ENCODE measurements at places on chromosomes 6 and 20.

GRCh38 chr20:9978397-9979004 lies 56.3 kb upstream of the ANKEF1 start:
- peak; percentile 82 for DNase-seq

GRCh38 chr20:51595744-51596143 lies 53.2 kb upstream of the NFATC2 start:
- DNase-seq, result no peak

DNA sequence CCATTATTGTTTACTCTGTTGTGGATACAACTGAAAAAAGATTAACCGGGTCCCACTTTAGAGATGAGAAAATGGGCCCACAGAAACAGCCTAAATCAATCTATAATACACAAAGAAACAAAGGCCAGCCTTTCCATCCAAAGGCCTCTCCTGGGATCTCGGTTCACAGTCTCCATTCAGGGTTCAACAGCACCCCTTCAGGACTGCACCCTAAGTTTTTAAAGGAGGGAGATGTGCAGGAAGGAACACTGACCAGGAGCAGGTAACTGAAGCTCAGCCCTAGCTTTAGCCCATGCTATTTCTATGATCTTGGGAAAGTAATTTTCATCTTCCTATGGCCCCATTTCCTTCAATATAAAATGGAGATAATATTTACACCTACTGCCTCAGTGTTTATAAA lies 147.7 kb downstream of the BTBD9 start:
- no peak for DNase-seq

GRCh38 chr20:20085071-20085470 lies 32.7 kb downstream of the CFAP61 start:
- no peak for DNase-seq

DNA sequence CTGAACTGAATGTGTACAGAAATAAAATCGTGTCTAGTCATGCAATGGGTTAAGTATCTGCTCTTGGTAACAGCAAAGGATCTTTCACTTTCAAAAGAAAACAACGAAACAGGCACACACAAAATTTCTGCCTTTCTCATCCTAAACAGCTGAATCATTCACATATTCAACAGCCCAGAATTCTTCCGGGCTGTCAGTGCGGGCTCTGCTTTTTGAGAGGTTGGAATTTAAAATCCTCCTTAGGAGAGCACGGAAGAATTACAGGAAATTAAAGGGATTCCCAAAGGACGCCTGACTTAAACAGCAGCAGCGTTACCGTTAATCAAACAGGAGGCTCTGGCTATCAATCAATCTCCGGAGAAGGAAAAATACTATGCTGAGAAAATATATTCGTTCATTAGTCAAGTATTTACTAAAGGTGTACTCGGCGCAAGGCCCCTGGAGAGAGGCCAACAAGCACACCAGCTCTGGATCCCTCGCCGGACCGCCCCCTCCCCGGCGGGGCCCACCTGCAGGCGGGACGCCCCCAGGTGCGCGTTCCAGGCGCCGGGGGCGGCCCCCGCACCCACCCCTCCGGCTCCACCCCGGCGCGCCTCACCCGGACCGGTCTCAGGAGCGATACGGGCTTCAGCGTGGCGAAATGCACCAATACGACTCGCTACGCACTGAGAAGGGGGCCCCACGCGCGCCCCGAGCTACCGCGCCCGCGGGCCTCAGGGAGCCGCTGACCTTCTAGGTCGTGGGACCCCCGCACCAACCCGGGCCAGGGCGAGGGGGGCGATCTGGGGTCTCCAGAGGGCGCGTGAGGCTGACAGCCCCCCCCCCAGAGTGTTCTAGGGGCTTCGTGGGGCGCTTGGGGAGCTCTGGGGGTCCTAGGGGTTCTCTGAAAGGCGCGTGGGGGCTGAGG lies 1.0 kb downstream of the NAPB start:
- DNase-seq, result peak; percentile 47

DNA sequence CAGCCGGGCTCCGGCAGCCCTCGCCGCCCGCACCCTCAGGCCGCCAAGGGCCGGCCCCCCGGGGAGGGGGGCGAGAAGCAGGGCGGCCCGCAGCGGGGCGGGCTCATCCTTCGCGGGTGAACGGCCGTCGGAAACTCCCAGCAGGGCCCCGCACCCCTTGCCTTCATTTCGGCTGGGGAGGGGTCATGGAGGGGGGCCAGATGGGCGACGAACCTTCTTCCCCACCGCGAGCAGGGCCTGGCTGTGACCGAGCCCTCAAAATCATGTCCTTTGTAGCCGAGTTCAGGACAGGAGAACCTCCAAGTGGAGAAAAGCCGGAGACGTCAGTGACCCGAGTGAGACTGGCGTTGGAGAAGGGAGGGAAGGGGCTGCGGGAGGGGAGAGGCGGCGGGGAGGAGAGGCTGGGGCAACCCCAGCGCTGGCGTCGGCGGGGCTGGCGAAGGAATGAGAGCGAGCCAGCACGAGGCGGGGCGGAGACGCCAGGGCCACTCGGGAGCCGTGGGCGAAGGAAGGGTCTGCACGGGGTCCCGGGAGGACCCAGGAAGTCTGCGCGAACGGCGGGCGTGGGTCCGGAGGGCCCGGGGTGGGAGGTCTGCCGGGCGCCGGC lies 571 bp upstream of the FOXC1 start:
- no peak for DNase-seq

DNA sequence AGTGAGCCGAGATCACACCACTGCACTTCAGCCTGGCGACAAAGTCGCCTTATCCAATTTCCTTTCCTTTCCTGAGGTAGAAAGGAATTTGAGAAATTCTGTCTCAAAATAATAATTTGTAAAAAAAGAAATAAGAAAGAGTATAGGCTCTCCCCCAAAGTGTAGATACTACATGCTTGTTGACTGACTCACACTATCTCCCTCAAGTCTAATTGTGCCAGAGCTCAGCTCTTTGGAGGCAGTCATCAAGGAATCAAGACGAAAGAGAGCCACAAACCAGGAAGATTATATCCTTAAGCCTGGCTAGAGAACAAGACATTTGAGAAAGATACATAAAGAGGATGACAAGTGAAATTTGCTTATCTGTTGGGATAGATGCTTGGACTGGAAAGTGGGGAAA lies 3.7 kb upstream of the FKBPL start:
- DNase-seq, result peak; percentile 25

DNA sequence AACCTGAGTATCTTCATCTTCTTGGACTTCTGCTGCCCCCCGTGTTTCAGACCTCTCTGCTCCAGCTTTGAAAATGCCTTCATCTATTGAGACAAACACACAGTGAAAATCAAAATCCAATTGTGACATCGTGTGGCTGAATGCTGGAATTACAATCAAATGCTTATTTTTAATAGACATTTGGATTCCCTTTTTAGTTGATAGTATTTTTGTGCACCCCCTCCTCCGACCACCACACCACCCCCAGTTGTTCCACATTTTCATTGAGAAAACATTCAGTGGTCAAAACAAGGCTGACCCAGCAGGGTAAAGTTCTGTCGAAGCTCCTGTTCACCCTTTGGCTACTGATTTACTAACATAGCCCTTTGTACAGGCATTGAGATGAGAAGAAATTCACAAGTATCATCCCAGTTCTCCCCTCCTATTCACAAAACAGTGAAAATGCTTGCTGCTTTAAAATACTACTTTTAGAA lies 79.0 kb downstream of the NRSN1 start:
- DNase-seq, result peak; percentile 41

DNA sequence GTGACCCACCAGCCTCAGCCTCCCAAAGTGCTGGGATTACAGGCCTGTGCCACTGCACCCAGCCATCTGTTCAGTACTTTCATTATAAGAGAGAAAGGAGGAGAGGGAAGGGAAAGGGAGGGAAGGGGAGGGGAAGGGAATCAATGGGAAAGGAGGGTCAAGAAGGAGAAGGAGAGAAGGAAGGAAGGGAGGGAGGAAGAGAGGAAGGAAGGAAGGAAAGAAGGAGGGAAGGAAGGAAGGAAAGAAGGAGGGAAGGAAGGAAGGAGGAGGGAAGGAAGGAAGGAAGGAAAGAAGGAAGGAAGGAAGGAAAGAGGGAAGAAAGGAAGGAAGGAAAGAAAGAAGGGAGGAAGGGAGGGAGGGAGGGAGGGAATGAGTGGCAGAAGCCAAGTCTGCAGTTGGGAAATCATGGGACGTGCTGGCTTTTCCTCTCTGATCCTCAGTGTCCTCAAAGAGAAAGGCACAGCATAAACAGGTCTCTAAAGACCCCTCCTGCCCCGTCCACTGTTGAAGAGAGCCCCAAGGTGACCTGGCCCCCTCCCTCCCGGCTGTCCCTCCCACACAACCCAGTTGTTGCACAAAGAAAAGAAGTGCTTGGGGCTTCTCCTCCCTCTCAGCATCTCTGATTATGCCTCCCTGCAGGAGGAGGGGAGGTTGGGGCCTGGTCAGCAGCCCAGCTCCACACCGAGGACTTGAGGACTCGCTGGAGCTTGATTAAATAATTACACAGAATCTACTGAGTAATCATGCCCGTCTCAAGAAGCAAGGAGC lies 69.1 kb upstream of the TOP1 start:
- no peak for DNase-seq

DNA sequence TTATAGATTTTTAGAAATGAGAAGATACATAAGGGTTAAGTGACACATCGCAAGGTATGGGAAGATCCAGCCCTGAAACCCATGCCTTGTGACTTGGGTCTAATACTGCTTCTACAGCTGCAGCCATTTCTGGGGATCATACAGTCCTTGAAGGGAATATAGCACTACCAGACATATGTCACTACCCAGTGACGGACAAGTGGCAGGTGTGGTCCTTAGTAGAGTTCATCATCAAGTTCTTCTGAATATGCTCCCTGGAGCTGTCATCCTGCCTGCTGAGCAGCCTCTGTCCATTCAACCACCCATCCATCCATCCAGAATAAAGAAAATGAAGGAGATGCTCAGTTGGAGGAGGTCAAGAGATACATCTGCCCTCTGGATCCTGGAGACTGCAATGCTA lies 118.6 kb upstream of the ASF1A start:
- no peak for DNase-seq

DNA sequence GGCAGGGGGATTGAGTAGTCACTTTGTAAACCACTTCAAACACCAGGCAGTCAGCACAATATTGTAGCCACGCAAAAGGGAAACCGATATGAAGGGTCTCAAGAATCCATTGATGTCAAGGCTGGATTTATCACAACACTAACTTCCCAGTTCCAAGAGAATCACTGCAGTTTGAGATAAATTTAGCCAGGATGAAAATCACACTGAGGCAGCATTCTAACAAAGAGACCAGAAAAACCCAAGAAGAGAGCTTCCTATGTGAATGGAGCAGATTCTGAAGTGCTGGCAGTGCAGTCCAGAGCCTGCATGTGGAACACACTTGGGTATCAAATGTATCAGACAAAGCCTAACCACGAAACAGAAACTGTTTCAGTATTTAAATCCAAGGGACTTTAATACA lies 84.6 kb downstream of the KIF16B start:
- DNase-seq, result no peak

DNA sequence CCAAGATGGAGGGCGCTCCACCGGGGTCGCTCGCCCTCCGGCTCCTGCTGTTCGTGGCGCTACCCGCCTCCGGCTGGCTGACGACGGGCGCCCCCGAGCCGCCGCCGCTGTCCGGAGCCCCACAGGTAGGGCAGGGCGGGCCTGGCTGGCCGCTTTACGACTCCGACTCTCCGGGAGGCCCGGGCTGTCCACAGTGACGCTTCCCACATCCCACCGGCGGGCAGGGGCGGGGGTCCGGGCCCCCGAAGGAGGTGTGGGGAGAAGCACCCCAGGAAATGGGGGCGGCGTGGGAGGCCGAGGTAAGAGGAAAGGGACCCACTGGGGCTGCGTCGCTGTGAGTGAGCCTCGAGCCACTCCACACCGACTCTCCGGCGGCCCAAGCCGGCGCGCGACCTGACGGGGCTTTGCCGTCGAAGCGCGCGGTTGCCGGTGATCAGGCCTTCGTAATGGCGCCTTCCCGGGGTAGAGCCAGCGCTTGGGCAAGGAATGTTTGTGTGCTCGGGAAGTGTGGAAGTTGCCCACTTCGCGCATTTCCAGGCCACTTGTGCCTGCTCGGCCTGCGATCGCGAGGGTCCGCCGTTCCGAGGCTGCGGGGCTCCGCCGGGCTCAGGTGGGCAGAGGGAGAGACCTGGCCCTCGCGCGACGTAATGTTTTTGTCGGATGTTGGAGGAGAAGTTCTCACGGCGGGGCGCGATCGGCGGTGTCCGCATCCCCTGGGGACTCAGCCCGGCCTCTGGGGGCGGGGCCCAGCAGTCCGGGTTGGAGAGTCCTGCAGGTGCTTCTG lies 427 bp downstream of the GINM1 start:
- DNase-seq, result peak; percentile 17

DNA sequence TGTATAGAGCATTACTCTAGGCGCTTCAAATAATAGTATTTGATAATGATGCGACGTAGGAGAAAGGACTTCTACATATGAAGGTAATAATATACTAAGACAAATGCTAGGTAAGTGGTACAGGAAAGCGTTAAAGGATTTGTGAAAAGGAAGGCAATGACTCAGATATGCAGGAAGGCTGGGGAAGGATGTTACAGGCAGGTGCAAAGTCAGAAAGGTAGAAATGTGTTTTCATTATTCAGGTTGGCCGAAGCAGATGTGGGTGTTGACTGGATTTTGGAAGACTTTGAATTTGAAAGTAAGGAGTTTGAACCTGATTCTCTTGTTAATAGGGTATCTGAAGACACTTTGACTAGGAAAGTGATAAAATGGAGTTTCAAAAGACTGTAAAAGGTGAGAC lies 51.0 kb downstream of the STK4 start:
- no peak for DNase-seq

GRCh38 chr6:124984668-124985338 lies 22.6 kb downstream of the RNF217 start:
- DNase-seq, result no peak

GRCh38 chr20:46551522-46552381 lies 1.3 kb upstream of the OCSTAMP start:
- no peak for DNase-seq

DNA sequence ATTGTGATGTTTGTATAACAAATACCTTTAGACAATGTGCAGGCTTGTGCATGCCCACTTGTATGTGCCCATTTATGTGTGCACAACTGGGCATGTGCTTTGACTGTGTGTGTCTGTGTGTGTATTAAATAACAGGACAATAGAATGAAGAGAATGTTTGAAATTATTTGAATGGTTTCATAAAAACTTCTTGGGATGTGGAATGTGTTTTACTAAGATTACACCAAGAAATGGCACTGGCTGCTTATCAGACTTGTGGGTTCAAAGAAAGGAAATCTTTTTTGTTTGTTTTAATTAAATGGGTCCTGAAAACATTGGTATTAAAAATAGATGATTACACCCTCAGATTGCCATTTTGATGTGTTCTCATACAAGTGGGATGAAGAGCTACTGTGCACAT lies 191.6 kb upstream of the CCN2 start:
- DNase-seq, result no peak

- no peak for DNase-seq
Measured at GRCh38 chr6:161366301-161366923, 92.6 kb upstream of the AGPAT4 start.

- no peak for DNase-seq
Measured at GRCh38 chr20:58575776-58576602, 60.8 kb upstream of the APCDD1L start.

DNA sequence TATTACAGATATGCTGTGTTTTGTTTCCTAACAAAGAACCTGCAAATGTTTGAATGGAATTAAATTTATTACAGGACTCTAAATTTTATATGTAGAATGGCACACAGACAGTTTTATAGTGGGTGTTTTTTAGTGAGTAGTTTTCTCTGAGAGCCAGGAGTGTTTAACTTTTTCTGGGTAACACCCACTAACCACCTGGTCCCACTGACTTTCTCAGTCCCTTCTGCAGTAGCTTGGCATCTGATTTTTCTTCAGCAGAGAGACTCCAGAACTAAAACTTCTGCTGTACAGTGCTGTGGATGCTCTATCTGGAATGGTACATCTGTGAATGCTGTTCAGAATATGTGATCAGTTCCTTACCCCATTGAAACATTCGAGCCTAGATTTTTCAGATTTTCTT lies 6.3 kb downstream of the YWHAB start:
- no peak for DNase-seq
